ENCODE measurements at places on chromosomes 12 and 14.

DNA sequence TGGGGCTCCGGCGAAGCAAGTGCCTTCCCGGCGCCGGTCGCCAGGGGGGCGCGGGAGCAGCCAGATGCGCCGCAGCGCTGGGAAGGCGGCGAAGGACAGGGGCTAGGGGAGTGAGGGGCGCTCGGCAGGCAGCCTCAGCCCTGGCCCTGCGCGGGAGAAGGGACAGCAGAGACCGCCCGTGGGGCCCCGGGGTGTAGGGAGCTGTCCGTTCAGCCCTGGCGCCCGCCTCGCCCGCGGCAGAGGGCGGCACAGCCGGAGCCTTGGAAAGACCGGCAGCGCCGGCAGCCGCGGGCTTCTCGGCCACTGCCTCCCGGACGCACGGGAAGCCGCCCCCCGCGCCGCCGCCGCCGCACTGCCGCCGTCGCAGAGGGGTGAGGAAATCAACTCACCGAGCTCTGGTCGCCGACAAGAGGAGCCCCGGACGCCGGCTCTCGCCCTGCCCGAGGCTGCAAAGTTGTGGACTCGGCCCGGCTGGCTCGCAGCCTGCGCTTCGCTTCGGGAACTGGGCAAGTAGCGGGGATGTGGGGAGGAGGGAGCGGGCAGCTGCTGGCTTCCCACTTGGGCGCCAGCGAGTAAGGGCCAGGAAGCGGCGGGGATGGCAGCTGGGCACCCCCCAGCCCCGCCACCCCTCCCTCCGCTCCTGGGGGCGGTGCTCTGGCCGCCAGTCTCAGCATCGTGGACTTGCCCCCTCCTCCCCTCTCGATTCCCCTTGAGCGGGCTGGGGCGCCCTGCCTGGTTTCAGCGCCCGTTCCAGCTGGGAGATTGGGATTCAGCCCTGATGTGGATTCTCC lies at the start of gene ZDHHC22:
ZDHHC22 (minus strand) TSS at position 578 of the 791 bp plus-strand sequence. CDS start 2,053 bp downstream, outside the sequence.
- DNase-seq: no peak

DNA sequence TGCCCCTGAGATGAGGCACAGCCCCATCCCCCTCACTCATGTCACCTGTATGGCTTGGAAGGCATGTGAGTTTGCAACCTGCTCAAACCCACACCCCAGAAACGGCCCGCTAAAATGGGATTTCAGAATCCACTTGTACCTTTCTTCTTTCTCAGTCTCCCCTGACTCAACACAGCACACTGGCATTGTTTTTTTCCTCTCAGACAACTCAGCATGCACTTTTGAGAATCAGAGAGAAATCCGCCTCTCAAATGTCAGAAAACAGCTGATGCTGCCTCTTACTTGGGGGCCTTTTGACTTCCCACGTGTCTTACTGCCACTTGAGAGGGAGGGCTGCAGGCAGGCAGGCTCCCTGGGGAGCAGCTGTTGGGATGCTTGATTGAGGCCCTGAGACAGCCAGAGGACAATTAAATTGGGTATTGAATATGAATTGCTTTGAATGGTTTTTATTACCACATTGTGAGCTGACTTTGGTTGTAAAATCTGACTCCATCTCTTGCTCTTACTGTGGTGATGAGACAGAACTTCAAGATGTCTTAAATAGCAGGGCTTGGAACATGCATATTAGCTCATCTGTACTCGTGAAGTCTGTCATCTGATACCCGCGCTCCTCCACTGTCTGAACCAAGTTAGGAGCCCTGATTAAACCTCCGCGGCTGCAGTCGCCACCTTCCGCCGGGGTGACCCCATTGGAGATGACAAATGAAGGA lies 96.6 kb downstream of the APAF1 start:
- DNase-seq: no peak

GRCh38 chr14:102982852-102983470 lies 60.5 kb downstream of the AMN start:
- no peak for DNase-seq

DNA sequence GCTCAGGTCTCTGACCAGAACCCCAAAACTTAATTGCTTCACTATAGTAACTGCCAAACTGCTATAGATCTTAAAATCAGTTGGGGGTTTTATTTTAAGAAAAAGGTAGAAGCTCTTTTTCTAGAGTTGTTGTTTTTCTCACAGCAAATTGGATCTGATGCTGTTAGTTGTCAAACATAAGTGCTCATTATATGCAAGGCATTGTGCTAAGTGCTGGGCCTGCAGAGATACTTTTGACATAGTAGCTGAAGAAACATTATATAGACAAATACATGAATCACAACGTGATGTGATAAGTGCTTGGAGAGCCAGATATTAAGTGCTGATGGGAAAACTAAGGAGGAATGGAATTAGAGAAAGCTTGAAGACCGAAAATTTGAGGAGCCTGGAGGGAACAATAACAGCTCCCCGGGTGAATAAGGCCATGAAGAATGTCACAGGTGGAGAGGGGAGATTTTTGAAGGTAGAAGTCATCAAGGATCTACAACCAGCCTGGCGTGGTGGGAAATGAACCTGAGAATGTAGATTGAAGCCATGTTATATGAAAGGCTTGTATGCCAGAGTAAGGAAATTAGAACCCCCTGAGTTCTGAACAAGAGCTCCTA lies 126.5 kb downstream of the DYRK2 start:
- DNase-seq: no peak

- DNase-seq: no peak
These were observed 397.8 kb downstream of the FUT8 start for GRCh38 chr14:65810322-65810721.

DNA sequence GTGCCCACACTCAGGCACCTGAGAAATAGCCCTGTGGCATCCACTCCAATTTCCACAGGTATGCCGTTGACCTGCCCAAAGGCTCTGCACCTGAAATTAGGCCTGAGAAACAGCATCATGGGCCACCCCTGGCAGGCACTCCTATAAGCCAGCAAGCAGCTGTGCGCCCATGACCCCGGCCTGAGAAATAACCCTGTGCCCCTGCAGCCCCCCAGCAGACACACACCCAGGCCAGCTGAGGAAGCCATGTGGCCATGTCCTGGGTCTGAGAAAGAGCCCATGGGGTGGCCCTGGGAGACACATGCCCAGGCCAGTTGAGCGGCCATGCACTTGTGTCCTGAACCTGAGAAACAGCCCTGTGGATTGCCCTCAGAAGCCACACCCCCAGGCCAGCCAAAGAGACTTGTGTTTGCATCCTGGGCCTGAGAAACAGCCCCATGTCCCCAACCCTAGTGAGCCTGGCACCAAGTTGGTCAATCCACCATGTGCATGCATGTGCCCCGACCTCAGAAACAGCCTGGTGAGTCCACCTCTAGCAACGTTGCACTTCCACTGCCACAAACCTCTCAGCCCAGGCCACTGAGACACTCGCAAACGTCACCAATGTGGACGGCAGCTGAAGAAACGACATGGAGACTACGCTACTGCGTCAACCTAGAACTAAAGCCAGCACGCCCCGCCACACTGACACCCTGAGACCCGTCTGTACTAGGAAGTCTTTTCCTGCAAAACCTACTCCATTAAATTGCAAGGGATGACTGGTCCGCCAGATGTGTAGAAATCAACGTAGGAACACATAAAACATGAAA lies 411.9 kb downstream of the TMEM121 start:
- no peak for DNase-seq

- no peak for DNase-seq
These were observed 160.2 kb downstream of the PPM1H start for GRCh38 chr12:62774794-62775193.

GRCh38 chr14:63510538-63510937 lies 32.6 kb downstream of the PPP2R5E start:
- no peak for DNase-seq

- DNase-seq: no peak
These were observed 315.6 kb upstream of the PRKD1 start for GRCh38 chr14:30243207-30243606.

DNA sequence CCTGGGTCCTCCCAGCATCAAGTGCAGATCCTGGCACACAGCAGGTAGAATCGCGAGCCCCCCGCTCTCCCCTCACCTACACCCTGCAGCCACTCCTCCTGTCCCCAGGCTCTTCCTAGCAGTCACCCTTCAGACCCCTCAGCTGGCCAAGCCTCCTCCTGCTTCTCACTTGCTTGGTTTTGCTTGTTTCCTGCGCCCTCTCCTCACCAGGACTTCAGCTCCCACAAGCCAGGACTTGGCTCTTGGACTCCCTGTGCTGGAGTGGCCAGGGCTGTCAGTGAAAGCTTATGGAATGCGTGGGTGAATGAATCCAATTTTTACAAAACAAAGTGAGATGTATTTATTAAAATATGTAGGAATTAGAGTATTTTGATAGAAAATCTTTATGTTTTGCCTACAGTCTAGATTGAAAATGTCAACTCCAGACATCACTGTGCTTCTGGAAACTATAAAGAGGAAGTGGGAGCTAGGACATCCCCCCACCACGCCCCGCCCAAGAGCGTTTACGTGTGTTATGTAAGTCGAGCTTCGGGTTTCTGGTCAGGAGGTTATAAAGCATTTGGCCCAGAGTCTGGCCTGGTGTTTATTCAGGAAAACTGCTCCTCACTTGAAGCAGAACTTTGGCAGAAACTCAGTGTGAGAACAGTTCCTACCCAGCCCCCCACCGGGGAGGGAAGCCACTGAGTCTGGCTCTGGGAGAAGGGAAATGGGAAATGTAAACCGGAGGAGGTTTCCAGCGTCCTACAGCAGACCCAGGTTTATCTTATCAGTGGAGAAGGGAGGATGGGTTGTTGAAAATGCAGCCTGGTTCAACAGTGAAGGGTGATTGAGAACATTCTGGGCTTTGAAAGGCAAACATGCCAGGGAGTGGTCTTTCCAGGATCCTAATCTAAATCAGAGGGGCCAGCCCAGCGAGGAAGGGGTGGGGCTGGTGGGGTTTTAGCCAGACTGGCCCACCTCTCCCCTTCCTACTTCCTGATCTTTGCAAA lies 8.8 kb downstream of the ALDH2 start:
- DNase-seq: no peak

- no peak for DNase-seq
These were observed 14.4 kb upstream of the OR6C65 start for GRCh38 chr12:55385891-55386290.

DNA sequence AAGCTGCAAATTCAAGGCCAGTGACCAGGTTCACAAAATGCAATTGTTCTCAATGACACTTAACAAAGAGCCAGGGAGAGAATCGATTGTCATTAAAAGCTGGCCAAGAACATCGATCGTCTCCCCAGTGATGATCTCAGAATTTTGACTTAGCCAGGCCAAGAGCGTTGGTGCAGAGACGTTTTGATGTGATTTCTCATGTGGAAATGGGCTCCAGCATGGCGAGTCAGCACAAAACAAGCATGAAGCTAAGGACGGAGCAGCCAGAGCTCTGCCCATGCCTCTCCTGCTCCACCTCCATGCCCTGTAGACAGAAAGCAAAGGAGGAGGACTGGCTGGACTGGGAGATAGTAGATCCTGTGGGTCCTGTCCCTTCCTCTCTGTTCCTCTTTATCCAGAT lies 270.8 kb downstream of the FOXN3 start:
- DNase-seq: no peak

GRCh38 chr12:120206228-120206627 lies 5.3 kb upstream of the RPLP0 start:
- DNase-seq: no peak

DNA sequence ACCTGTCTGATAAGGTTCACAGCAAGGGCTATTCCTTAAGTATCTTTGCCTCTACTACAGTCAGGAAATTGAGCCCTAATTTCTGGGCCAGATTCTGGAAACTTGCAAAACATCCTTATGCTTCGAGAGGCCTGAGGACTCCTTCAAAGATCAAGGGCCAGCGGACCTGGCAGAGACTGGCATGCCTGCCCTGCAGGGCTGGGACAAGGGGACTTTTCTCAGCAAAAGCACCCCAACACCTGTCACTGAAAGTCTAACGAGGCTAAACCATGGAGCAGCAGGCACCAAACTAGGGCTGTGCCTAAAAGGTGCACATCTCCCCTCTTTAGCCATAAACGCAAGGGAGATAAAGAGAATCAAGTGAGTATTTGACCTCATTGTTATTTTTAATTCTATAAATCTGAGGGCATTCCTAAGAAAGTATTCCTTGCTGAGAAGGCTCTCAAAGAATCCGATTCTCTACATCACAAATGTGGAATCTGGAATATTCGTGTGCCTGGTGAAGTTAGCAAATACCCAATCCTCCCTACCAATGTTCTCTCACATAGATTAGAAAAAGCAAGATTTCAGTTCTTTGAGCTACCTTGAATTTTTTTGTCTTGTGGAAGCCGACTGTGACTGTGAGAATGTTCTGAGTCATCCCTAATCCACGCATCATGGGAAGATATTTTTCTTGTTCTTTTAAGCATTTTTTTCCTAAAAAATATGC lies 328.2 kb upstream of the NOVA1 start:
- no peak for DNase-seq

- no peak for DNase-seq
These were observed 4.6 kb downstream of the AGAP2 start for GRCh38 chr12:57733928-57734327.

GRCh38 chr14:22973217-22974032 lies 8.9 kb downstream of the AJUBA start:
- DNase-seq: peak; percentile 6

DNA sequence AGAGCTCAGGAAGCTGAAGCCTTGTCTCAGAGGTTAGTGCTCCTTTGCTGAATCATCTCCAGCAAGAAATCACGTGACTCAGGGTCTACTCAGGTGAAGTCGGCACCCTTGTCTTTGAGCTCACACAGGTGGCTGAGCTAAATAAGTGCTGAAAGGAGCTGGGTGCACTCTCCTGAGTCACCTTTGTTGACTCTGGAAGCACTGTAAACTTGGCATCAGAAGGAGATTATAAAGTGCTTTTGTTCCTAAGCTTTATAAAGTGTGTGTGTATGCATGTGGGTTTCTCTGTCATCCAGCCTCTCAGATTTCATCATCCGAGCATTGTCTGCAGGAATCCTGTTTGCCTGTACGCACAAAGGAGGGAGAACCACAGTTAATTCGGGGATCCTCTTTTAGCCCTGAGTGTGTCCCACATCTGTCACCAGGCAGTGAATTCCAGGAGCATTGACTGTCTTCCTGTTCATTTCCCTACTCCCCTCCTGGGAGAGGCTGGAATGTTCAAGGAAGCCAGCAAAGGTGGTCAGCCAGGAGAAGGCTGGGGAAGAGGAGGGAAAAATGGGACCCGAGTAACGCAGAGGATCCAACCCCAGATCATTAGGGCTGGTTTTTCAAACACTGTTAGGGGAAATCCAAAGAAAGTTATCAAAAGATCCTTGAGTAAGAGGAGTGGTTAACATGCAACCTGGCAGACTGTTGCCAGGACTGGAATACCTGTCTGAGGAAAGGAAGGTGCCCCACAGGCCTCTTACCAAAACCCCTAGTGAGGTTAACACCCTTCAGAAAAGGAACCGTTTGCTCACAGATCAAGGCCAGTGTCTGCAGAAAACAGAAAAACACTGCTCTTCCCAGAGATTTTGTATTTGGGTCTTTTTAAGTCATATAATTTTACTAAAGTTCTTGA lies 157.5 kb upstream of the HIF1A start:
- no peak for DNase-seq

GRCh38 chr12:54173906-54174471 lies 14.8 kb downstream of the SMUG1 start:
- no peak for DNase-seq

Data from stimulated activated CD8-positive, alpha-beta memory T cell treated with anti-CD3 and anti-CD28 coated beads, Interleukin-4, amount 100 ng/mL, for 24 hours (primary cell).